ENCODE measurements at places on chromosomes 4 and X.

GRCh38 chr4:164467493-164467892 lies 286.4 kb upstream of the SMIM31 start:
- H3K27me3 ChIP-seq, result no peaks in the 10 kb centered on the region
- H3K4me1 ChIP-seq, result no peaks in the 10 kb centered on the region
- H3K4me3 ChIP-seq, result no peak overlapping the region
- no peak for DNase-seq
- H3K36me3 ChIP-seq, result no peaks in the 10 kb centered on the region

GRCh38 chr4:26464420-26465095 lies 25.7 kb downstream of the CCKAR start:
- DNase-seq, result no peak
- H3K4me1 ChIP-seq, result peaks cover 5% of the 10 kb centered on the region
- H3K27ac ChIP-seq, result no peak overlapping the region
- H3K27me3 ChIP-seq, result peaks cover 12% of the 10 kb centered on the region

GRCh38 chr4:183610033-183610432 lies 49.0 kb downstream of the RWDD4 start:
- H3K4me1 ChIP-seq, result no peaks in the 10 kb centered on the region
- no peak for DNase-seq
- no peak overlapping the region for H3K27ac ChIP-seq
- no peak overlapping the region for H3K4me3 ChIP-seq
- peaks cover 28% of the 10 kb centered on the region for H3K27me3 ChIP-seq
- no peaks in the 10 kb centered on the region for H3K36me3 ChIP-seq

GRCh38 chrX:133448512-133449076 lies 33.3 kb upstream of the GPC4 start:
- no peak for DNase-seq
- H3K27ac ChIP-seq, result no peak overlapping the region
- H3K36me3 ChIP-seq, result no peaks in the 10 kb centered on the region
- H3K27me3 ChIP-seq, result no peaks in the 10 kb centered on the region
- H3K4me1 ChIP-seq, result peaks cover 6% of the 10 kb centered on the region

- H3K4me1 ChIP-seq, result no peaks in the 10 kb centered on the region
- no peak overlapping the region for H3K4me3 ChIP-seq
- no peak overlapping the region for H3K27ac ChIP-seq
Measured at GRCh38 chr4:171101845-171102244, 711.4 kb upstream of the GALNTL6 start.

DNA sequence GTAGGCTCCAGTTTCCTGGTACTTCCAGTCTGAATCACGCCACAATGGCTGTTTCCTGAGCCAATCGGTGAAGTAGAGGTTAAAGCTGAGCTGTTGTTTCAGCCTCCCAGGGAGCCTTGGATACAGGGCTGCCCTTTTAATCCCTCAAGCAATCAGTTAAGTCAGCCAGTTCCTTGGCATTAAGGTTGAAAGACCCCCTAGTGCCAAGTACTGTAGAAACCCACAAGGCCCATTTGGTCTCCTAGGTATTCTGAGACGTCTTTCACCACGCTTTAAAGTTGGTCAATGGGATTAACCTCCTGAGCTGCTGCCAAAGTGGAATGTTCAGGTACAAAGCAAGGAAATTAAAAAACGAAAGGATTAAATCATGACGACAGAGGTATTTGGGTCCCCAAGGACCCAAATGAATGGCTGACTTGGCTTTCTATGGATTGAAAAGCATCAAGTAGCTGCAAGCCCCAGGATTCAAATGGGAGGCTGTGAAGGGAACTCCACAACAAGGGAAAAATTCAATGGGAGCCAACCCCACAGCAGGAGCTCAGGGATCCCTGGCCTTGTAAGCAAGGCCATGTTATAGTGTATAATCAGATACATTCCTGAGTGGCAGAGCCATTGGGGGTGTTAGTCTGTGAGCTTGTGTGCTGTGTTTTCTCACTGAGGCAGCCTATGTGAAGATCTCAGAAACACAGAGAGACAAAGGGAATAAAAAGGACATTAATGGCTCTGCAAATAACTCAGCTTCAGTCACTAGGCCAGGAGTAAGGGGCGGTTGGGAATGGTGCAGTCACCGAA lies 86.0 kb downstream of the ATG4A start:
- H3K27ac ChIP-seq, result no peak overlapping the region
- no peaks in the 10 kb centered on the region for H3K27me3 ChIP-seq
- H3K4me3 ChIP-seq, result no peak overlapping the region
- H3K4me1 ChIP-seq, result no peaks in the 10 kb centered on the region
- no peaks in the 10 kb centered on the region for H3K36me3 ChIP-seq

- H3K4me3 ChIP-seq, result no peak overlapping the region
- H3K27ac ChIP-seq, result no peak overlapping the region
- no peaks in the 10 kb centered on the region for H3K27me3 ChIP-seq
- H3K4me1 ChIP-seq, result no peaks in the 10 kb centered on the region
- DNase-seq, result no peak
Measured at GRCh38 chrX:49111791-49112190, 11.7 kb downstream of the GPKOW start.

DNA sequence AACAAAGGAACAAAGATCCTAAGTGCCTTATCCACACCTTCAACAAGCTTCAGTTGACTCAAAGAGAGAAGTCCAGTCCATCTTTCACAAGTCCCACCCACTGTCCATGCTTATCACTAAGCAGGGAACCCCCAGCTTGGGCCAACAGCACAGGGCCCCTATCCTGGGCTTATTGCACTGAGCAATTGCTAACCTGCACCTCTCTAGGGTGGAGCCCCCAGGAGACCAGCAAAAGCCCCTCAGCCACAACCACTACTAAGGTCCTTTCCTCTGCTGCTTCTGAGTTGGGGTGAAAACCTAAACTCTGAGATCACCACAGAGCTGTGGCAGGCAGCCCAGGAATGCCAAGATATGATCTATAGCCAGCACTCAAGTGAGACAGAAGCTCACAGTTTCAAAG lies 96.7 kb upstream of the PBDC1 start:
- H3K36me3 ChIP-seq, result no peaks in the 10 kb centered on the region
- H3K4me1 ChIP-seq, result no peaks in the 10 kb centered on the region
- DNase-seq, result no peak
- H3K27ac ChIP-seq, result no peak overlapping the region
- H3K27me3 ChIP-seq, result peaks cover 4% of the 10 kb centered on the region

DNA sequence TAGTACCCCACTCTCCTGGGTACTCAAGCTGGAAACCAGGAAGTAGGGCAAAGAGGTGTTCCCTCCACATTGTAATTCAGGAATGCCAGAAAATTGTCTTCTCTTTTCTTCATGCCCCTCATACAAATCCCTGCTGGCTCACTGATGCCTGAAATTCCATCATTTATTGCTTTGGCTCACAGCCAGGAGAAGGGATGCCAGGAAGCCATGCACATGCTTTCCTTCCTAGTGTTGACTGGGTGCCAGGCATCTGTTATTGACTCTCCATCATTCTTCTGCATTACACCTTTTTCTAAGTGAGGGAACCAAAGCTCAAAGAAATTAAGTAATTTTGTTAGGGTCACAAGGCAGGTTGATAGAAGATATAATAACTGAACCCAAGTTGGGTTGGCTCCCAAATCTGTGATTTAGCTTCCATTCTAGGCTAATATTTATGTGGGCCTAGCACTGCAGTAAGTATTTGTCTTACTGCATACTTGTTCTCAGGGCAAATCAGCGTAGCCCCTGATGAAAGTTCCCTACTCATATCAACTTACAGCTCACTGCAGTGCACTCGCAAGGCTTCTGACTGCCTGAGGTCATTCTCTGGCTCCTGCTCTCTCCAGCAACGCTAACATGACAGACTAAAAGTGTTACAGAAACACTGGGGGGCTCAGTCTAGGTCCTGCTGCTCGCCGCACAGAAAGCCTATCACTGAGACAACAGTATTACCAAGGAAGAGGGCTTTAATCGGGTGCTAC lies 89.0 kb downstream of the TRAPPC11 start:
- H3K4me1 ChIP-seq, result no peaks in the 10 kb centered on the region
- DNase-seq, result no peak
- no peak overlapping the region for H3K27ac ChIP-seq

DNA sequence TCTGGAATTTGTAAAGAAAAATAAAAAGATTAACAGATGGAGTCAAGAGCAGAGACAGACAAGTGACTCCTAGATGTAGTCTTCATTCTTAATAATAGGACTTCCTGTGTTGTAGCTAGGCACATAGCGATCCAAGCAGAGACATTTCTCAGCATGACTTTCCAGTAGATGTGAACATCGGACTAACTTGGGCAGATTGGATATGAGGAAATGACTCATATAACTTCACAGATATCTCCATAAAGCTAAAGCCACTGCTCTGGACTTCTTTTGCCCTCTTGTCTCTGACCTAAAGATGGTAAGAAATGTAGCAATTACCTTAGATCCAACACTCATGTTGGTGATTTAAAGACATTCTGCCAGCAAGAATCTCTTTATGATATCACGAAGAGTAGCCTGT lies 131.7 kb downstream of the EPHA5 start:
- no peaks in the 10 kb centered on the region for H3K4me1 ChIP-seq
- no peaks in the 10 kb centered on the region for H3K27me3 ChIP-seq
- no peak for DNase-seq
- no peaks in the 10 kb centered on the region for H3K36me3 ChIP-seq
- no peak overlapping the region for H3K27ac ChIP-seq

- peak; percentile 65 for DNase-seq
- peak overlapping the region; percentile 86 for H3K27ac ChIP-seq
- H3K4me1 ChIP-seq, result peaks cover 21% of the 10 kb centered on the region
- H3K36me3 ChIP-seq, result no peaks in the 10 kb centered on the region
- peak overlapping the region; percentile 96 for H3K4me3 ChIP-seq
Measured at GRCh38 chr4:7103031-7103606, 35.3 kb upstream of the GRPEL1 start.

- H3K27ac ChIP-seq, result no peak overlapping the region
- no peak for DNase-seq
- H3K27me3 ChIP-seq, result peaks cover 11% of the 10 kb centered on the region
- H3K4me1 ChIP-seq, result no peaks in the 10 kb centered on the region
Measured at GRCh38 chr4:41712425-41712824, 36.1 kb downstream of the PHOX2B start.

GRCh38 chr4:41077628-41078027 lies 136.7 kb downstream of the APBB2 start:
- peaks cover 6% of the 10 kb centered on the region for H3K27me3 ChIP-seq
- H3K36me3 ChIP-seq, result no peaks in the 10 kb centered on the region
- H3K27ac ChIP-seq, result no peak overlapping the region
- no peak for DNase-seq

DNA sequence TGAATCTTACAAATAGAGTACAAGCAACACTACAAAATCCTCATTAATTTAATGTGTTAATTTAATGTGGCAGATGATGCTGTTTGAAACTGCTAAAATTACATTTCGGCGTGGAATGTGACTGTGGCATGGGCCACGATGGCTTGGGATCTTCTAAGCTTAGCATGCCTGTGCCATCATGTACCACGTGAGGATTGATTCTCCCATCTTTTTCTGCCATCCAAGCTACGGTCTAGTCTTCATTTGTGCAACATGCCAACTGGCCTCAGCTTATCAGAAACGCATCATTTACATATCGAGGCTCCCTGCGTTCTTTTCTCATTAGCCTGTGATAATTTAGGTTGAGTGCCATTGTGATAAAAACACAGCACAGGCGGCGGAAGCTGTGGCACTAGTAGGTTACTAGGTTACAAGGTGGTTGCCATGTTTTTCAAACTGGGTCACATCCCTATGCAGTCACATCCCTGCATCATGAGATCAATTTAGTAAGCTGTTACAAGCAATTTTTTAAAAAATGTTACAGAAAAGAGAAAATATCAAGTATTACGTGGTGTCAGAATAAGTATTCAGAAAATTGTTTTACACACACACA lies 189.9 kb upstream of the RBPJ start:
- no peak overlapping the region for H3K4me3 ChIP-seq
- DNase-seq, result no peak
- H3K27me3 ChIP-seq, result peaks cover 33% of the 10 kb centered on the region
- H3K36me3 ChIP-seq, result peaks cover 3% of the 10 kb centered on the region

DNA sequence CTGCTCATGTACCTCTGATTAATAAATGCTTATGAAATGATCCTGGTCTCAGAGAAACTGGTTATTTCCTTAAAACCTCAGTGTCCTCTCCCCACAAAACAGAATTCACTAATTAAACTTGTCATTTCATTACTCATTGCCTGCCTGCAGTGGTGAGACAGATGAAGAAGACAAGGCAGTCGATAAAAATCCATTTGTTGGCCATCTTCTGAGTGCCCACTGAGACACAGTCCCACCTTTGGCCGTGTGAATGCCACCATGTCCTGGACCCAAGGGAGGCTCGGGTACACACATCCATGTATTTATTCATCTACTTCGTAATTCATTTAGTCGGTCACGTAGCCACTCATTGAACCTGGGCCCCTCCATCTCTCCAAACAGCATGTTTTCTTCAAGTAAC lies 3.5 kb downstream of the S100P start:
- H3K27ac ChIP-seq, result peak overlapping the region; percentile 14
- no peak overlapping the region for H3K4me3 ChIP-seq
- DNase-seq, result no peak
- H3K4me1 ChIP-seq, result peaks cover 16% of the 10 kb centered on the region
- H3K27me3 ChIP-seq, result no peaks in the 10 kb centered on the region
